Mesendoderm (in vitro differentiated cells): ENCODE measurements at places on chromosomes 2 and 18.

GRCh38 chr2:238488347-238488826 is 61.7 kb downstream of the ASB1 start:
- no peak for DNase-seq

GRCh38 chr18:39521164-39521563 is 1955.6 kb upstream of the CELF4 start:
- DNase-seq, result no peak

DNA sequence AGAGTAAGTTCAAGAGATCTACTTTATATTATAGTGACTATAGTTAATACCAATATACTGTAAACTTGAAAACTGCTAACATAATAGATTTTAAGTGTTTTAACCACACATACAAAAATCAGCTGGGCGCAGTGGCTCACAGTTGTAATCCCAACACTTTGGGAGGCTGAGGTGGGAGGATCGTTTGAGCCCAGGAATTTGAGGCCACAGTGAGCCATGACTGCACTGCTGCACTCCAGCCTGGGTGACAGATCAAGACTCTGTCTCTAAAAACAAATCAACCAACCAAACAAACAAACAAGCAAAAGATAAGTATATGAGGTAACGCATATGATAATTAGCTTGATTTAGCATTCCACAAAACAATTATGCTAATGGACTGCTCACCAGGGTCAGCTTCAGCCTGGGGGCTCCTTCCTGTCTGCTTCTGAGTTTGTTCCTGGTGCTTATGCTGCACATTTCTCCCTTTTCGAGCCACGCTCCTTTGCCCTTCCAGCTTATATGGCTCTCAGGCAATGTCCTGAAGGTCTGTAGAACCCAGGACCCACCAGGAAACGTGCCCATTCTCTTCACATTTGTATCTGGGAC is 357.6 kb downstream of the EN1 start:
- peak; percentile 60 for DNase-seq

DNA sequence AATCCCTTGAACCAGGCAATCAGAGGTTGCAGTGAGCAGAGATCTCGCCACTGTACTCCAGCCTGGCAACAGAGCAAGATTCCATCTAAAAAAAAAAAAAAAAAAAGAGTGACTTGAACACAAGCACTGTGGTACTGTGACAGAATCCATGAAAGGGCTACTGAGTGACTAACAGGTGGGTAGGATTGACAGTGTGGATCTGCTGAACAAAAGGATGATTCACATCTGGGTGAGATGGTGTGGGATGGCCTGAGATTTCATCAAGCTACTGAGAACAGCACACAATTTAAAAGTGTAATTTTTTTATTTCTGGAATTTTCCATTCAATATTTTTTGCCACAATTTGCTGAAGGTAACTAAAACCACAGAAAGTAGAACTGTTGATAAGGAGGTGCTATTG is 13.3 kb upstream of the SP3 start:
- DNase-seq, result no peak

- no peak for DNase-seq
These were observed 94.5 kb downstream of the GYPC start for GRCh38 chr2:126750506-126750905.

GRCh38 chr18:64055019-64055418 is 85.1 kb downstream of the SERPINB8 start:
- no peak for DNase-seq

- no peak for DNase-seq
These were observed 15.7 kb upstream of the FZD7 start for GRCh38 chr2:202017940-202018339.

- no peak for DNase-seq
These were observed 36.7 kb downstream of the UXS1 start for GRCh38 chr2:106157416-106157815.

DNA sequence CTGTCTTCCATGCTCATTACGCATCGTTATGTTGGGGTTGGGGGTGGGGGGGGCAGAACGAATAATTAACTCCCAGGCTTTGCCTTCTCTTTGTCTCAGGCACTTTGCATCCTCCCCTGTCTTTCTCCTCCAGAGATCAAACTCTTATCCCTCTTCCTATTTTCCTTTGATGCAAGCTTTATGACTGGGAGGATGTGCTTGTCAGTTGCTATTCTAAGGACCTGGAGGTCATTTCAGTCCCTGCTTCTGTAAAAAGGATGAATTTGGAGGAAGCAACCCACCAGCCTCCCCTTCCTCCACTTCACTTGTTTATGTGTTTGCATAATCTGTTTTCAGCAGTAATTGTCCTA is 87.5 kb downstream of the ZCCHC2 start:
- no peak for DNase-seq
